Activated T-cell treated with anti-CD3 and anti-CD28 coated beads, Interleukin-2, amount 50 U/mL, for 24 hours (primary cell): ENCODE measurements at places on chromosomes 7 and 10.

GRCh38 chr10:78664929-78665553 is 403.7 kb upstream of the ZMIZ1 start:
- no peaks in the 10 kb centered on the region for H3K4me1 ChIP-seq
- H3K36me3 ChIP-seq: no peaks in the 10 kb centered on the region
- DNase-seq: no peak
- H3K27ac ChIP-seq: no peak overlapping the region

DNA sequence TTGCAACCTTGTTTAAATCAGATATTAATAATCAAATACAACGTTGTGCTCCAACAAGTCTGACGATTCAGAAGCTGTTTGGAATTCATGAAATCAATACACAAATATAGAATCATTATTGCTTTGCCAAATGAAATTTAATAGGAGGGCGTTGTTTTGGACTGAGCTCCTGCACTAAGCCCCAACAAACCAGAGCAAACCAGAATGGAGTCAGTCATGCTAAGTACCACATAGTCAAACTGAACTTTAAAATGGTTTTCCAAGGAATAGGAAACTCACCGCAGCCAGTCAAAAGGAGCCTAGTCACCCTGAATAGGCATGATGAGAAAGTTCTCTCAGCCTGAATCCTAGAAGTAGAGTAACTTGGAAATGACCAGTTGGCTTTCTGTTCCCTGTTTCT is 53.7 kb downstream of the HACD1 start:
- H3K4me1 ChIP-seq: no peaks in the 10 kb centered on the region
- H3K27ac ChIP-seq: no peak overlapping the region
- no peak overlapping the region for H3K4me3 ChIP-seq

DNA sequence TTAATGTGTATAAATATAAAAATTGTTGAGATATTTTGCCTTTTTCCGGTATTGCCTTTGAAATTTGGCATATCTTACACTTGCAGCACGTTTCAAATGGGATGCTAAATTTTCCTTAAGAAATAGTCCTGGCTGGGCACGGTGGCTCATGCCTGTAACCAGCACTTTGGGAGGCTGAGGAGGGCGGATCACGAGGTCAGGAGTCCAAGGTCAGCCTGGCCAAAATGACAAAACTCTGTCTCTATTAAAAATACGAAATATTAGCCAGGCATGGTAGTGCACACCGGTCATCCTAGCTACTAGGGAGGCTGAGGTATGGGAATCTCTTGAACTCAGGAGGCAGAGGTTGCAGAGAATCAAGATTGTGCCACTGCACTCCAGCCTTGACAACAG is 220.2 kb downstream of the PTEN start:
- no peak for DNase-seq
- no peaks in the 10 kb centered on the region for H3K36me3 ChIP-seq
- H3K27ac ChIP-seq: no peak overlapping the region
- no peak overlapping the region for H3K4me3 ChIP-seq

DNA sequence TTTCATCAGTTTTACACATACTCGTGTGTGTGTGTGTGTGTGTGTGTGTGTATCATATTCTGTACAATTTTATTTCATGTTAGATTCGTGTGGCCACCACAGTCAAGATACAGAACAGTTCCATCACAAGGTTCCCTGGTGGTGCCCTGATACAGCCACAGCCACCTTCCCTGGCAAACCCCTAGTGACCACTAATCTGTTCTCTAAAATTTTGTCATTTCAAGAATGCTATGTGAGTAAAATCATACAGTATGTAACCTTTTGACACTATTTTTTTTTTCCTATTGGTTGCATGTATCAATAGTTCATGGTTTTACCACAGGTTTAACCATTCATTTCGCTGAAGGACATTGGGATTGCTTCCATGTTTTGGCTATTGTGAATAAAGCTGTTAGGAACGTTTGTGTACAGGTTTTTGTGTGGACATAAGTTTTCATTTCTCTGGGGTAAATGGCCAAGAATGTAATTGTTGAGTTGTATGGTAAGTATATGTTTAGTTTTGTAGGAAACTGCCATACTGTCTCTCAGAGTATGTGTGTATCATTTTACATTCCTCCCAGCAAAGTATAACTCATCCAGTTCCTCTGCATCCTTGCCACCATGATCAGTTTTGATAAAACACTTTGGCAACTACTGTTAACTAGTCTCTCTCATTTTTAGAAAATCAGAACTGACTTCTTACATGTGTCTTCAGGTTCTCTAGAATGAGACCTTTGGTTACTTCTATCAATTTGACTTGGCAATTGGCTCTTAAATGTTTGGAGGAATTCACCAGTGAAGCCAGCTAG is 20.6 kb downstream of the KLHDC10 start:
- DNase-seq: no peak
- peaks cover 37% of the 10 kb centered on the region for H3K4me1 ChIP-seq
- no peaks in the 10 kb centered on the region for H3K27me3 ChIP-seq
- H3K27ac ChIP-seq: peak overlapping the region; percentile 77
- H3K36me3 ChIP-seq: peaks cover 11% of the 10 kb centered on the region

DNA sequence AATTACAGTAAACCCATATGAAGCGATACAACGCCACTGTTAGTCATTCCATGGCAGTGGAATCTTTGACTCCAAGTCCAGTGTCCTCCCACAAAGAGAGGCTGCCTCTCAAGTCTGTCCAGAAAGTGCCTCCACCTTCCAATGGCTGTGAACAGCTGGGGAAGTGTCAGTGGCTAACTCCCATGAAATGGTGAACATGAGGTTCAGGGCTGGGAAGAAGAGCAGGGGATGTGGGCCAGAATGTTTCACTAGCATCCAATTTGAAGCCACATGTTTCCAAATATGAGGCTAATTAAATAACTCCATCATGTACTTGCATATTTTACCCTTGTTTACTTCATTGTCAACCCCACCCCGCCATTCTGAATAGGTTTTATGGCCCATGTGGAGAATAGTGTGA is 53.1 kb upstream of the CHST15 start:
- no peak overlapping the region for H3K4me3 ChIP-seq
- H3K36me3 ChIP-seq: no peaks in the 10 kb centered on the region
- DNase-seq: no peak
- peaks cover 24% of the 10 kb centered on the region for H3K27me3 ChIP-seq

GRCh38 chr7:65980478-65981250 is 1.3 kb downstream of the GUSB start:
- peak overlapping the region; percentile 88 for H3K4me3 ChIP-seq
- H3K27ac ChIP-seq: peak overlapping the region; percentile 94
- no peaks in the 10 kb centered on the region for H3K27me3 ChIP-seq
- H3K36me3 ChIP-seq: peaks cover 45% of the 10 kb centered on the region
- DNase-seq: peak; percentile 58
- H3K4me1 ChIP-seq: peaks cover 19% of the 10 kb centered on the region

- no peaks in the 10 kb centered on the region for H3K36me3 ChIP-seq
- no peak for DNase-seq
- peaks cover 1% of the 10 kb centered on the region for H3K4me1 ChIP-seq
- no peak overlapping the region for H3K4me3 ChIP-seq
Observed at GRCh38 chr10:112209684-112210131, 26.1 kb upstream of the GPAM start.

DNA sequence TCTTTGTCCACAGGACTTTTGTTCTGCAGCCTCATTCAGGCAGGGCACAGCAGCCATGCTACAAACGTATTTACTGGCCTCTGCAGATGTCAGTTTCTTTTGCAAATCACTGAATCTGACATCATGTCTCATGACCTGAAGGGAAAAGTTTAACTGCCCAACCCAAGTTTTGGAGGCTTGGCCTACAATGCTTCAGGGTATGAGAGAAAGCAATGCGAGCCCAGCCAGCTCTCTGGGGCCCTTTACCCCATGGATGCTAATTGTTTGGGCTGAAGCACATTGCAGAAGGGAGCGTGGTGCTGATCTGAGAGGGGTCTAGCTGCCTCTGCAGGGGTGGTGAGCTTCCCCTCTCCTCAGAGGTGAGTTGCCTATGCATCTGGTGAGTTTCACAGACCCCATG is 179.9 kb upstream of the CXCL12 start:
- H3K27ac ChIP-seq: no peak overlapping the region
- no peak for DNase-seq
- no peaks in the 10 kb centered on the region for H3K27me3 ChIP-seq
- H3K36me3 ChIP-seq: no peaks in the 10 kb centered on the region
- H3K4me1 ChIP-seq: no peaks in the 10 kb centered on the region

DNA sequence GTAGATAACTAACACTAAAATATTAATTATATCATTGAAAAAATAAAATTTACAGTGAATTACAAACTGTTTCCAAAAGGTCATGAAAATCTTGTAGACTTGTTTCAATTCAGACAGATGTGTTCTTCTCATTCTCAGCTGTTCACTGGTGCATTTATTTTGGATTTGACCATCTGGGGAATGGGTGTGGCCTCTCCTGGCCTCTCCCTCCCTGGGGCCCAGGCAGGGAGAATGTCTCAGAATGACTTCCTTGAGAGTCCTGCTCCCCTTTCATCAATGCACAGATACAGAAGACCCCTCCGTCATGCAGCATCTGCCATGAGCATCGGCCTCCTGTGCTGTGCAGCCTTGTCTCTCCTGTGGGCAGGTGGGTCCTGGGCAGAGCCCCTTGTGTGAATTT is 192.8 kb upstream of the PRSS58 start:
- peak overlapping the region; percentile 45 for H3K4me3 ChIP-seq
- H3K4me1 ChIP-seq: peaks cover 17% of the 10 kb centered on the region
- no peak for DNase-seq
- H3K27me3 ChIP-seq: no peaks in the 10 kb centered on the region
- peak overlapping the region; percentile 7 for H3K27ac ChIP-seq

DNA sequence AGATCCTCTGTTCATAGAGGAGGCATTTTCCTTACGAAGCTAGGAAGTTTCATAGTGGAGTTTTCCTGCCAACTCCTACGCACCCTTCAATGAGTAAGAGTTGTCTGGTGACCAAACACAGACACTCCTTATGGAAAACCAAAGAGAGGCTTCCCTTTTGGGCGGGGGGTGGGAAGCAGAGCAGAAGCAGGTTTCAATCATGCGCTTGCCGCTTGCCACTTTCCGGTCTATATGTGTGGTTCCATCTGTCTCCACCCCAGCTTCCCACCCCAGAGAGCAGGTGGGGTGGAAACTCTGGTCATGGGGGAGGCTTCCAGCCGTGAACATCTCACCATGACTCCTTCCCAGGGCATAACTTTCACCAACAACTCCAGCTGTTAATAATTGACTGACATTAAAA is 68.8 kb upstream of the GRB10 start:
- no peak overlapping the region for H3K4me3 ChIP-seq
- DNase-seq: no peak
- no peaks in the 10 kb centered on the region for H3K27me3 ChIP-seq
- no peak overlapping the region for H3K27ac ChIP-seq
- no peaks in the 10 kb centered on the region for H3K36me3 ChIP-seq
- no peaks in the 10 kb centered on the region for H3K4me1 ChIP-seq
